Nephron progenitor cell (in vitro differentiated cells): ENCODE measurements at places on chromosomes 4 and X.

DNA sequence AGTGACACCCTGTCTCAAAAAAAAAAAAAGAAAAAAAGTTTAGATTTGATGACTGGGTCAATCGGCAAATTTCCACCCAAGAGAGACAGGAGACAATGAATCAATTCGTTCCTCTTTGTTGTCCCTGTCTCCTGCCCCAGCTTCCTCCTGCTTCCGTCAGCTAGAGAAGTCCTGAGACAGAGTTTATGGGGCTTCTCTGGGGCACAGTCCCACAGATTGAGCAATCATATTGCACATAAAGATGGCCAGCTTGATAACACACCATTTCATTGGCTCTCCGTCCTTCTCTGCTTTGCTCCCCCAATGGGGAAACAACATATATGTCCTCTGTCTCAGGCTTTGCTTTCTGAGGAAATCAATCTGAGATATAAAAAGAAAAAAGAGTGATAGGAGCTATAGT is 78.4 kb upstream of the FUNDC1 start:
- DNase-seq = no peak

DNA sequence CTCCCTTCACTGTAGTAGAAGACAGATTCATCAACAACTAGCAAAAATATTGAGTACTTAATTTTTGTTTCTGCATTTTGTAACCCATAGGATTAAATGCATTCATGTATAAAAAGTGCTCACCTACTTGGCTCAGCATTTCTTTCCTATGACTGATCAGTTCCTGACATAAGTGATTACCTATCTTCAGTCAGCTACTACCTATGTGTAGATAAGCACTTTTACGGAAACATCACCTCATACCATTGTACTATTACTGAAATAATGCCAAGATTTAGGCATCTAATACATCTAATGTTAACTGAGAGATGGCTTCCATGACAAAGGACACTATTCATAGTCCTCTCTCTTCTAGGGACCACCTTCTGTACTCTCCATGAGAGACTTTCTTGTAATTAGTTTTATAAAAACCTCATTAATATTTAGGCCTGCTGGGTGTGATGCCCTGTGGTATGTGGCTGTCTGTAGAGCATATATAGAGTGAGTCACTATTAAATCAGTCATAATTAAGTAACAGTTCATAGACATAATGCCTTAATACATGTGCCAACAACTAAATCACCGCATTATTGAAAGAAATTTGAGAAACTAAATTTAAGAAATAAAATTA is 147.0 kb downstream of the PDGFC start:
- DNase-seq = no peak

- no peak for DNase-seq
Observed at GRCh38 chr4:11564021-11564420, 135.3 kb upstream of the HS3ST1 start.

- DNase-seq = no peak
Observed at GRCh38 chr4:8157944-8158709, 486 bp downstream of the ABLIM2 start.

GRCh38 chr4:152499344-152499743 is 36.5 kb downstream of the FBXW7 start:
- no peak for DNase-seq

- no peak for DNase-seq
Observed at GRCh38 chrX:107707866-107708265, 67.7 kb downstream of the TSC22D3 start.

- DNase-seq = no peak
Observed at GRCh38 chr4:108355186-108355901, 186.6 kb upstream of the LEF1 start.

DNA sequence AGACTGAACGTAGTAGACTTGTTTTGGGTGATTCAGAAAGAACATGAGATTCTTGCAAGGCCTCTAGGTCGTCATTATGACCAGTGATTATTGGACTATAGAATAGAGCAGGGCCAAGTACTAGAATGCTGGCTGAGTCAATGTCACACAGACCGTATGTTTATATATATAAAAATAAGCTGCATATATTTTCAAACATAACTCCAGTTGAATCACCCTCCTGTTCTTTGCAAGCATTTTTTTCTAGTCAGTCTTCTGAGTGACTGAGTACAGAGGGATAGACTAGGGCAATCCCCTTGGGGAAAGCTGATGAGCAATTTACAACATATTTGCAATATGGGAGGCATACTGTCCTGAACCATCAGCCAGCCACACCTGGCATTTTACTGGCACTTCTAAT is 48.4 kb upstream of the PRPS1 start:
- DNase-seq = no peak

GRCh38 chrX:13254076-13254785 is 65.6 kb downstream of the ATXN3L start:
- no peak for DNase-seq

- peak; percentile 29 for DNase-seq
Observed at GRCh38 chr4:4574792-4575191, 32.9 kb upstream of the STX18 start.

GRCh38 chr4:162557516-162558106 is 393.8 kb upstream of the FSTL5 start:
- DNase-seq = no peak
